ENCODE measurements at places on chromosomes 5 and 9. TPM values are rescaled to one million over a fixed set of nuclear protein-coding genes. Genes with fewer than 3 reads are reported as not detected.

DNA sequence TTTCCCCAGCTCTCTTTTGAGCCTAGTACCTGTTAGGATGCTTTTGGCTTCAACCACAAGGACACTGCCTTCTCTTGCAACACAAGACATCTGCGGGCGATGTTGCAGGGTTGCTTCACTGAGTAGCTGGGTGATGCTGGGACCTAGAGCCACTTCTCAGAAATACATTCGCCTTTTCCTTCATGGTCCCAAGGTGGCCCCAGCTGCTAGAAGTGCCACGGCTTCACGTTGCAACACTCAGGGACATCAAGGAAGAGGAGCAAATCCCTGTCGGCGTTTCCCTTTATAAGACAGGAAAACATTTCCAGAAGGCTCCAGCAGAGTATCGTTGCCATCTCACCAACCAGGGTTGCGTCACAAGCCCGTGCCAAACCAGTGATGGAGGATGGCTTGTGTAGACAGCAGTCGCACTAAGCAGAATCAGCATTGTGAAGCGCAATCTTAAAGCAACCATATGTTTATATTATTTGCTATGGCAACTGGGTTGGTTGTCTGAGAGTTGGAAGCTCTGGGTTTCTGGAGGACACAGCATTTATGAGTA is 62.7 kb downstream of the ANKRD33B start:
- H3K36me3 ChIP-seq: no peaks in the 10 kb centered on the region
- H3K4me3 ChIP-seq: no peak overlapping the region
- peak overlapping the region; percentile 85 for H3K27ac ChIP-seq
- DNase-seq: no peak
- peaks cover 5% of the 10 kb centered on the region for H3K4me1 ChIP-seq

DNA sequence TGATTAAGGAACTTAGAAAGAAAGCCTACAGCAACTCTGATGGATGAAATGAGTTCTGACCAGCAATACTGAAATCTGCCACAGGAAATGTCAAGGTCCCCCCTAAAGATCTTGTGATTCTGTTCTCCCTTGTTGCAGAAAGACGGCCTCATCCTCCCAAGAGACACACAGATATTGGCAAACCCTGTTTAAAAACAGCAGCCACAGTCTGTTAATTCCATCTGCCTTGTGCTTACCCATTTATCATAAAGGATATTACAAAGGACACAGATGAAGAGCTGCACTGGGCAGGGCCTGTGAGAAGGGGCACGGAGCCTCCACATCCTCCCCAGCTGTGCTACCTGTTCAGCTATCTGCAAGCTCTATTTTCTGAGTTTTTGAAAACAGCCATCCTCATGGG is 15.2 kb downstream of the RAPGEF1 start:
- no peaks in the 10 kb centered on the region for H3K4me1 ChIP-seq
- H3K4me3 ChIP-seq: no peak overlapping the region
- no peaks in the 10 kb centered on the region for H3K27me3 ChIP-seq
- no peaks in the 10 kb centered on the region for H3K36me3 ChIP-seq
- no peak for DNase-seq
- no peak overlapping the region for H3K27ac ChIP-seq

DNA sequence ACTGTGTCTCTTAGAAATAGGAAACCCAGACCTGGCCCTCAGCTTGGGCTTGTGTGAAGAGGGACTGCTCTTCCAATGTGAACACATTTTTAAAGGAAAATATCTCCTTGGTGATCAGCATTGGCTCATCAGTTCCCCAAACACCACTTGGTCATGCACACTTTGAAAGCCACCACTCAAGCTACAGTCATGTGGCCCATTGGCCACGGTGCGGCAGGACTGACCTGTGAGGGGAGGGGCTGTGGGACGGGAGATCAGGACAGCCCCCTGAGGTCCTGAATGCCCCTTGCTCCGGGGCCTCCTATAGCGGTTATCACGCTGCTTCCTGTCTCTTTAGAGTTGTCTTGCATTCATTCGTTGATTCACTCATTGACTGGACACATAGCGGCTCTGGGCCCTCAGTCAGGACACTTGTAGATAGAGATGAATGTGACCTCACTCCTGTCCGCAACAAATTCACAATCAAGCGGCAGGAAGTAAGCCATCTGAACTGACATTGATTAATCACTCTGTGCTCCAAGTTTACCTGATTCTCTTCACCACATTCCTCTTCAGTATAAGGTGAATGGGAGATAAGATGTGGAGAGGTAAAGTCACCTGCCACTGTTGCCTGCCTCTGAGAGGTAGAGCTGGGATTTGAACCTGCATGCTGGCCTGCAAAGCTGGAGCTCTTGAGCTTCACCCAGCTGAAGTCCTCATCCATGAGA is 73.1 kb downstream of the COL15A1 start:
- H3K4me1 ChIP-seq: no peaks in the 10 kb centered on the region
- H3K27me3 ChIP-seq: no peaks in the 10 kb centered on the region
- no peaks in the 10 kb centered on the region for H3K36me3 ChIP-seq
- H3K4me3 ChIP-seq: no peak overlapping the region

The OR1J2 gene
- total RNA-seq: not detected

GRCh38 chr5:6902094-6902493 is 188.9 kb downstream of the TENT4A start:
- H3K27ac ChIP-seq: no peak overlapping the region
- H3K4me3 ChIP-seq: no peak overlapping the region
- no peak for DNase-seq
- H3K4me1 ChIP-seq: no peaks in the 10 kb centered on the region
- no peaks in the 10 kb centered on the region for H3K27me3 ChIP-seq
- H3K36me3 ChIP-seq: no peaks in the 10 kb centered on the region

The PLPP6 gene
- 7.2 TPM for total RNA-seq
